ENCODE measurements at places on chromosomes 5 and 9.

GRCh38 chr5:9125852-9126251 lies 420.0 kb downstream of the SEMA5A start:
- no peaks in the 10 kb centered on the region for H3K36me3 ChIP-seq
- no peak for DNase-seq
- no peaks in the 10 kb centered on the region for H3K27me3 ChIP-seq
- no peak overlapping the region for H3K27ac ChIP-seq
- peaks cover 12% of the 10 kb centered on the region for H3K4me1 ChIP-seq
- no peak overlapping the region for H3K4me3 ChIP-seq

DNA sequence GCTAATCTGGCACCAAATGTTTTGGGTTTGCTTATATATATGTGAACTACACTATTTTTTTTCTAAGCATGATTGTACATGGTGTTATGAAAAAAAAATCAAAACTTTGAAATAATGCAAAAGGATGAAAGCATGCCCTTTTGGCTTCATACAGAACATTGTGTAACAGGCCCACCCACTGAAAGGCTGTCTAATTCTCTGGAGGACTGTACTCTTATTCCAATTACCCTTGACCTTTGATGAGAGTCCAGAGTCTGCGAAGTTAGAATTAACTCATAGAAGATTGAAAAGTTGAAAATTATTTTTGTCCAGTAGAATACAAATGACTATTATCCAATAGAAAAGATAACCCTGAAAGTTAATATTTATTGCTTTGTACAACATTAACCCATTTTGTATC lies 117.4 kb downstream of the ADAMTS12 start:
- H3K4me3 ChIP-seq = no peak overlapping the region
- no peak for DNase-seq
- peaks cover 7% of the 10 kb centered on the region for H3K4me1 ChIP-seq
- H3K36me3 ChIP-seq = no peaks in the 10 kb centered on the region

DNA sequence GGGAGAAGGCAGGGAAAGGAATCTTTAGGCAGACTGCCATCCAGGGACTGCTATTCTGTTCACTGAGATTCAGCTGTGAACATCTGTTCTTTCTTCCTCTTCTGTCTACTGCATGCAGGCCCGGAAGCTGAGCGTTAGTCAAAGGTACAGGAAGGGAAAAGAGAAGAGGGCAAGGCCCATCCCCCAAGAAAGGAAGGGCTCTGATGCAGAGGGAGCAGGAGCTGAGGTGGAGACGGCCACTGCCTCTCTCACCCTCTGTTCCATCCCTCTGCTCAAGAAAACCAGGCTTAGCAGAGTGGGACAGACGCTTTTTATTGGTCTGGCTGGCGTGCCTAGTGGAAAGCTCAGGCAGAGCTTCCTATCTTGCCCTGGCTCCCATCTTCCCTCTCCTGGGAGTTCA lies 57.6 kb downstream of the PFDN1 start:
- H3K4me1 ChIP-seq = peaks cover 44% of the 10 kb centered on the region
- H3K27ac ChIP-seq = no peak overlapping the region
- DNase-seq = no peak
- no peaks in the 10 kb centered on the region for H3K27me3 ChIP-seq
- H3K36me3 ChIP-seq = peaks cover 23% of the 10 kb centered on the region

- no peak overlapping the region for H3K27ac ChIP-seq
- H3K4me3 ChIP-seq = no peak overlapping the region
- no peak for DNase-seq
- no peaks in the 10 kb centered on the region for H3K36me3 ChIP-seq
- no peaks in the 10 kb centered on the region for H3K4me1 ChIP-seq
Observed at GRCh38 chr9:2461892-2462291, 159.7 kb upstream of the VLDLR start.

GRCh38 chr9:112061152-112061740 lies 113.9 kb downstream of the SUSD1 start:
- peak overlapping the region; percentile 79 for H3K27ac ChIP-seq
- DNase-seq = no peak
- no peaks in the 10 kb centered on the region for H3K36me3 ChIP-seq
- no peaks in the 10 kb centered on the region for H3K27me3 ChIP-seq

DNA sequence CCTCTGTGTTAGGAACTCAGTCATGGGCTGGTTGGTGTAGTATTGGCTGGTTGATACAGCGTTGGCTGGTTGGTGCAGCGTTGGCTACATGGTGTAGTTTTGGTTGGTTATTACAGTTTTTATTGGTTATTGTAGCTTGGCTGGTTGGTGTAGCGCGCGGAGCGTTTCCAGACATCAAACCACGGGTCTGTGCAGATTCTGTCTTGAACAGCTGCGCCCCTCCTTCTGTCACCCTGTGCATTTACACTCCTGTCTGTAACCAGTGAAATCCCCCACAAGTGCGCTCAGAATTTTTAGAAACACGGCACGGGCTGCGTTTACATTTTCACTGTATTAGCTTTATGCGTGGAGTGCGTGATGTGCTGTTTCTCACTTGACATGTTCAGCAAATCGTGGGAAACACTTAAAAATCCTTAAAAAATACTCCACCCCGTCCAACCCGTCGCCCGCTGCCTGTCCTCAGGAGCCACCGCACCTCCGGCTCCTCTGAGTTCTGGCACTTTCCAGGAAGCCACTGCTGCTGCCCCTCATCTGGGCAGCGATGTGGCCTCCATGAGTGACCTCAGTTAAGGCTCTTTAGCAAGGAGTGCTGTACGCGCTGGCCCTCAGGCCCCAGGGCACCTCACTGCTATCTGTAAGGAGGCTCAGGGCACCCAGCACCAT lies 20.8 kb downstream of the NKD2 start:
- no peak for DNase-seq
- peaks cover 28% of the 10 kb centered on the region for H3K27me3 ChIP-seq
- no peak overlapping the region for H3K27ac ChIP-seq
- peaks cover 7% of the 10 kb centered on the region for H3K4me1 ChIP-seq
- no peaks in the 10 kb centered on the region for H3K36me3 ChIP-seq

DNA sequence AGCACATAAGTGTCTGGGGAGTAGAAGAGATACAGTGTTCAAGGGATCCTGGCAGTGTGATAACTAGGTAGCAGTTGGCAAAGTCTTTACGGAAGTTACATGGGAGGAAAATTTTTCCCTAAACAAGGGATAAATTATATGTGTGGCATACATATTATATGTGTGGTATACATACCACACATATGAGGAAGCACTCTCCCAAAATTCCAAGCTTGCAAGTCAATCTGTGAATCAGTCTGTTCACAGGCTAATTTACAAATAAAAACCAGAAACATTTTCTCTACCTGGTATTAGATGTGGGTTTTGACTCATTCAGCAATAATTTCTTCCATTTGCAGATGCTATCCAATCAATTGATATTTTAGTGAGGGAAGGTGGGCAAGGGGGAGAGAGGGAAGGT lies 110.0 kb downstream of the ISOC1 start:
- DNase-seq = no peak
- H3K27me3 ChIP-seq = no peaks in the 10 kb centered on the region
- no peak overlapping the region for H3K27ac ChIP-seq
- H3K4me1 ChIP-seq = no peaks in the 10 kb centered on the region
- no peaks in the 10 kb centered on the region for H3K36me3 ChIP-seq

- no peaks in the 10 kb centered on the region for H3K27me3 ChIP-seq
- no peaks in the 10 kb centered on the region for H3K4me1 ChIP-seq
- H3K36me3 ChIP-seq = no peaks in the 10 kb centered on the region
- H3K27ac ChIP-seq = no peak overlapping the region
- DNase-seq = no peak
Observed at GRCh38 chr5:167305591-167306213, 985.7 kb upstream of the WWC1 start.

GRCh38 chr5:112655513-112655912 lies 82.2 kb upstream of the APC start:
- H3K4me1 ChIP-seq = no peaks in the 10 kb centered on the region
- no peak for DNase-seq
- no peaks in the 10 kb centered on the region for H3K36me3 ChIP-seq
- H3K27me3 ChIP-seq = no peaks in the 10 kb centered on the region

DNA sequence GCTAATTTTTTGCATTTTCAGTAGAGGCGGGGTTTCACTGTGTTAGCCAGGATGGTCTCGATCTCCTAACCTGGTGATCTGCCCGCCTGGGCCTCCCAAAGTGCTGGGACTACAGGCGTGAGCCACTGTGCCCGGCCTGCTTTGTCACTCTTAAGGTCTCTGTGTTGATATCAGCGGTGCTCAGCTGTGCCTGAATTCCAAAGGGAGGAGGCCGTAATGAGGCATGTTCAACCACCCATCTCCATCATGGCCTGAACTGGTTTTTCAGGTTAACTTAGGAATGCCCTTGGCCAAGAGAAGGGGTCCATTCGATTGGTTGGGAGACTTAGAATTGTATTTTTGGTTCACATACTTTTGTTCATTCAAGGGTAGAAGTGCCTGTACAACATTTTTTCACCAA lies 22.0 kb downstream of the HSD17B3 start:
- no peaks in the 10 kb centered on the region for H3K27me3 ChIP-seq
- no peaks in the 10 kb centered on the region for H3K36me3 ChIP-seq
- no peak overlapping the region for H3K4me3 ChIP-seq
- DNase-seq = no peak

DNA sequence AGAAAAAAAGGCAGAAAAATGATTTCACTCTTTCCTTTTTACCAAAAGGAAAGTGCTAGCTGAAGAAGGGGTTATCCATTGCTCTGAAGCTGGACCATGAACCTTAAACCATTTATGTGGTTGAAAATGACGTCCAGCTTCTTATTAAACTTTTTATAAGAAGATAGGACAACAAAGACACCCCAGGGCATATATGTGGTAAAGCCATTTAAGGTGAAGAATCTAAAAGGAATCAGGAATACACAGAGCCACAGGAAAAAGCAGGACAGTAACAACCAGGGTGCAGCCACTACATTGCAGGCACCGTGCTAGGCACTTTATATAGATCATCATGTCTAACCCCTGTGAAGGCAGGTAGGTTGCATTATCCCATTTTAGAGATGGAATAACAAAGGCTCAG lies 42.1 kb downstream of the RASEF start:
- H3K36me3 ChIP-seq = no peaks in the 10 kb centered on the region
- no peaks in the 10 kb centered on the region for H3K4me1 ChIP-seq
- no peak overlapping the region for H3K27ac ChIP-seq
- no peak for DNase-seq
- H3K4me3 ChIP-seq = no peak overlapping the region

DNA sequence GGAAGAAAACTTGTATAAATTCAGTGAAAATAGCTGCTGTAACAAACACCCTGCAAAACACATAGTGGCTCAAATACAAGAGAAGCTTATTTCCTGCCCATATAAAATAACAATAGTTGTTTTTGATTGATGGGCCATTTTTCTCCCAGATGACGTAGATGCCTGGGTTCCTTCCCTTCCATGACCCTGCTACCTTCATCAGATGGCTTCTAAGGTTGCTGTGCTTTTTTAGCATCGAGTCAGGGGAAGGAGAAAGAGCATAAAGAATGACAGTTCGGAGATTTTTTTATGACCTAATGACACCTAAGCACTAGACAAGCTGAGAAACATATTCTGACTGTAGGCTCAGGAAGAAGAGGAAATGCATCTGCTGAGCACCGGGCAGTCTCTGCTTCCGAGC lies 34.7 kb upstream of the DPYSL3 start:
- peaks cover 3% of the 10 kb centered on the region for H3K4me1 ChIP-seq
- H3K36me3 ChIP-seq = no peaks in the 10 kb centered on the region
- DNase-seq = no peak

DNA sequence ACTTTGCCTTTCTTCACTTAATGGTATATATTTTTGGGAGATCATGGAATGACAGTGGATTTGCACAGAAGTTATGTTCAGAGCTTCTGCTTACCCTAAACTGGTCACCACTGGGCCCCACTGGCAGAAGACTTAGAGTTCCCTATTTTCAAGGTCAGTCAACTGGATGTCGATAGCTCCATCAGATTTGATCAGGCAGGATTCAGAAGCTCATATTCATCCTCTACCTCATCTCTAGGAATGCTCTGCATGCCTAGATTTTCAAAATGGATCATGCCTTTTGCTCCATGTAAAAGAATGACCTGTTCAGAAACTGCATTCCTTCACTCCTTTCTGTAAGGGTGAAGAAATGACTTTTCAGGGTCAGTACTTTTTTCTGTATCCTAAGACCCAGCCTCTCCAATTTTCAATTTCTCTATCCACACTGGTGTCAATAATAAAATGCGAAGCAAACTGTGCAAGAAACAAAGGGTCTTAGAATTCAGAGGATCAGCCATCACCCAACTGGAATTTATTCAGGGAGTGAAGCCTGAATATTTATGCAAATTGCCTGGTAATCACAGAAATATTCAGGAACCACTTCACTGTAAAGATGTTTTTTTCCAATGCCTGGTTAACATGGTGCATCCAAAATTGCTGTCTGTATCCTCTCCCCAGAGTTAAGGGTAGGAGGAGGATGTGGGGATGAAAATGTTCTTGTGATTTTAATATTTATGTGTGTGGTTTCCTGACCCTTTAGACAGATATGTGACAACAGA lies 125.4 kb downstream of the DOCK2 start:
- H3K4me1 ChIP-seq = no peaks in the 10 kb centered on the region
- no peak overlapping the region for H3K4me3 ChIP-seq
- H3K36me3 ChIP-seq = no peaks in the 10 kb centered on the region
- no peaks in the 10 kb centered on the region for H3K27me3 ChIP-seq

GRCh38 chr5:150848271-150848670 lies 1.9 kb downstream of the IRGM start:
- no peak for DNase-seq
- H3K36me3 ChIP-seq = no peaks in the 10 kb centered on the region
- H3K4me3 ChIP-seq = no peak overlapping the region
- H3K27me3 ChIP-seq = no peaks in the 10 kb centered on the region
- no peak overlapping the region for H3K27ac ChIP-seq

DNA sequence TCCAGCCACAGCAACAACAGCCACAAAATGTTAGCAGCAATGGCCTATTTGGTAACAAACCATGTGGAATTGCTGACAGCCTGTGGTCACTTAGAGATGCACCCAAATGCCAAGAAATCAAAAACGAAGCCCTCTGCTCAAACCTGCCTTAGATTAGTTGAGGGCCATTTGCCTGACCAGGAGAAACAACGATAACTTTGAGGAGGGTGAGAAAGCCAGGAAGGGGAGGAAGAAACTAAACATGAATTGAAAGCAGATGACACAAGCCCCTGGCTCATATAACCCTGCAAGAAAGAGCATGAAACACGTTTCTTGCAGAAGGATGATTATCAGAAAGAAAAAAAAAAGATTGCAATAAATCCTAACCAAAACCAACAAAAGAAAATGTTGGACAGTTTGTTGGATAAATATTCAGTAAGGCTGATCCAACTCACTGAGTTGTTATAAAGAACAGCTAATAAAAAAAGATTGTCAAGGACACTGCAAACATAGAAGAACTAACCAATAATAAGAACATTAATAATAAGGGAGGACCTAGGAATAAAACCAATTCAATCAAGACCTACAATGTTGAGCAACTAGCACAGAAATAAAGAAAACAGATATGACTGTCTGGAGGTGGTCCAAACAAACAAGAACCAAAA lies 140.5 kb upstream of the SLC30A5 start:
- peak overlapping the region; percentile 32 for H3K27ac ChIP-seq
- no peaks in the 10 kb centered on the region for H3K27me3 ChIP-seq
- DNase-seq = no peak
- peaks cover 38% of the 10 kb centered on the region for H3K4me1 ChIP-seq
- no peak overlapping the region for H3K4me3 ChIP-seq
- H3K36me3 ChIP-seq = no peaks in the 10 kb centered on the region

All from suprapubic skin (tissue), 4 donors.